Type B pancreatic cell (in vitro differentiated cells): ENCODE measurements at places on chromosomes 7 and 10.

GRCh38 chr7:74203956-74204618 is 5.7 kb upstream of the LAT2 start:
- no peak for DNase-seq

DNA sequence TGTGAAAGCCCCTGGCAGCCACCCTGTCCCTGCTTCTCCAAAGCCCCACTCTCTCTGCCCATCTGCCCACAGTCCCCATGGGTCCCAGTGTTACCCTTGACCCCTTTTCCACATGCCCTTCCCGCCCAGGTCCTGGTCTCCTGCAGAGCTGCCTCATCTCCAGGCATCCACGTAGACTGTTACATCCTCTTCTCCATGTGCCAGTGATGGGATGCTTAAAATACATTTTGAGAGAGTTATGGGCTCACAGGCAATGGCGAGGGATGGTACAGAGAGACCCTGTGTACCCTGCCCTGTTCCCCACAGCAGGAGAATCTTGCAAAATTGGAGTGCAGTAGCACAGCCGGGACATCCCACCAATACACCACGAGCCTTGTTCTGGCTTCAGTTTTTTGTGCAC is 56.8 kb downstream of the GLRX3 start:
- DNase-seq: no peak

DNA sequence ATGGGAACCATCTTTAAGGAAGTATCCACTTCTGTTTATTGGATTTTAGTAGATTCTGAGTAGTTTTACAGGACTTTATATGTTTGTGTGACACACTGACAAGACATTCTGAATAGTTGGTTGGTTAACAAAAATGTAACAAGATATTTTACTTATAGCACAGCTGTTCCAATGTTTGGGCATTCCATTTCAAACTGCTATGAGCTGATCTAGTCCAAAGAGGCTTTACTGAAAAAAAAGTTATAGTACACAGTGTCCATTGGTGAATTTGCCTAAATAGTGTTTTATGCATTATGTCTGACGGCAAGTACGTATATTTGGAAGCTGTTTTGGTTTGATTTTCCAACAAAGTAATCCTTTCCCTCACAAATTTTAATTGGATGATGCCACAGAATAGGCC is 99.1 kb downstream of the SAMD9 start:
- DNase-seq: no peak

- no peak for DNase-seq
Observed at GRCh38 chr10:22133749-22134624, 83.8 kb downstream of the EBLN1 start.

DNA sequence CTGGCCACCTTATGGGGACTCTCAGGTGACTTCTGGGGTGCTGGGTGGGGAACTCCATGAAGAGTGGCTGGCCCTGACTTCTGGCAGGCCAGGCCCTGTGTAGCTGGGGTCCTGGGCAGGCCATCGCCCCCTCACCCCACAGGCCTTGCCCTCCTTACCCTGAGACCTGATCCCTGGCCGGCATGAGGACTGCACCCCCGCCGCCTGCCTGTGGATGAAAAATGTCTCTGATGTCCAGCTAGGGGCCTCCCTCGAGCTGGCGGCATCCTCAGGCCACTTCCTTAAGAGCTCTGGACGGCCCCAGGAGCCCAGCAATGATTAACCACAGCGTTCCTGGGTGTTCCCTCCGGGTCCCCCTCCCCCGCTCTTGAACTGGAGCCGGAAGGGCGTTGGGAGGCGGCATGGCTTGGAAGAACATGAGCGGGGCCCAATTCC is 31.8 kb upstream of the SHH start:
- no peak for DNase-seq

DNA sequence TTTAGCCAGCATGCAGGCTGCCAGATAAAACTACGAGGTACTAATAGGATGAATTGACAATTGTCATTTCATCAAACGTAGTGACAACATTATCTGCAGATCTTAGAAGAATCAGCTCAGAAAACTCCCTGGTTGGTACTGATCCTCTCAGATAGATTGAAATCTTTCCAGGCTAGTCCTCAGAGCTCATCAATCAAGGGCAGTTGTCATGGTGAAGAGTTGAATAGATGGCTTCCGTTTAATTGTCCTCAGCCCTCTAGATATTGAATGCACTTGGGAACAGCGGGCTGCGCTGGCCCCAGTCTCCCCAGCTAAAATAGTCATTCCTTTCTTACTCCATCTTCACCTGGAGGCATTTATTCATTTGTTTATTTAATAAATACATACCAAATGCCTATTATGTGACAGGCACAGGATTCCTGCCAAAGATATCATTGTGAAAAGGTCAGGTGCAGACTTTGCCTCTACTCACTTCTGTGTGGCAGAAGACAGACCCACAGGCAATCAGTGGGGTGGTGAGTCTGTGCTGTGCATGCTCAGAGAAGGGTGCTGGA is 1081.6 kb downstream of the TYW1 start:
- DNase-seq: no peak

- no peak for DNase-seq
Observed at GRCh38 chr7:22787951-22788350, 34.7 kb downstream of the TOMM7 start.

DNA sequence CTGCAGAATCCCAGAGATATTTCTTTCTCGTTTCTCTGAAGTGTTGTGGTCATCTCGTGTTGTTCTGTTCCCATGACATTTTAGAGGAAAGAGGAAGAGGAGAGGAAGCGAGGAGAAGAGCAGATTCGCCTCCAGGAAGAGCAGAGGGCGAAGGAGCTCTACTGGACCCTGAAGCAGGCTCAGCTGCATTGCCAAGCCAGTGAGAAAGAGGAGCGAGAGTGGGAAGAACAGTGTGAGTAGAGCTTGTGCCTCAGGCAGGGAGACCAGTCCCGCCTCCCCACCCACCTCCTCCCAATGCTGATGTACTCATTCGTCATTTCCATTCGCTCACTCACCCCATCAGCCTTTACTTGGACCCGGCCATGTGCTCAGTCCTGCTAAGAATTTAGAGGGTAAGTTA is 50.8 kb downstream of the SH2D4B start:
- no peak for DNase-seq

GRCh38 chr7:106252568-106252967 is 32.2 kb downstream of the NAMPT start:
- no peak for DNase-seq

GRCh38 chr10:12512332-12513002 is 163.1 kb downstream of the CAMK1D start:
- DNase-seq: no peak

GRCh38 chr7:30246392-30246791 is 38.0 kb upstream of the ZNRF2 start:
- no peak for DNase-seq

- no peak for DNase-seq
Observed at GRCh38 chr10:36730316-36730715, 395.1 kb upstream of the ANKRD30A start.

GRCh38 chr7:51111241-51111940 is 205.2 kb downstream of the COBL start:
- DNase-seq: no peak

DNA sequence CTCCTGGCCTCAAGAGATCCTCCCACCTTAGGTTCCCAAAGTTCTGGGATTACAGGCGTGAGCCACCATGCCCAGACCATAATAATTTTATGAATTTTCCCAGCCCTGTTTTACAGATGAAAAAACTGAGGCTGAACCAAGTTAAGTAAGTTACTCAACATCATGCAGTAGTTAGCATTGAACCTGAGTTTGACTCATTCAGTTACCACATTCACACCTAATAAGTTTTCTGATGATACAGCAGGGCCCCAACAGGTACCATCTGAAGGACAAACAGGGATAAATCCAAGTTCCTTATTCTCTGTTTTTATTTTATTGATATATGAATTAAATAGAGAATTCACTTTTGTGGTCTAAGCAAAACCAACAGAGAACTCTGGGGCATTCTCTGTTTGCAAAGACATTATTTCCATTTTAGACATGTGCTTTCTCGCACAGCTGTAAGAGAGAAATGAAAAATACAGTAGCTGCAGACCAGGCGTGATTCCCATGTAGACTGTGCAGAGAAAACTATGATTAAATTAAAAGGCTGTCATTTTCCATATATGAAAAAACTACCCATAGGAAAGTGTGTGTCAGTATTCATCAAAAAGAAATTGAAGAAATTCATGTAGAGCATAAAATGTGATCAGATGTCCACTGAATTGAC is 26.6 kb downstream of the APBB1IP start:
- no peak for DNase-seq

DNA sequence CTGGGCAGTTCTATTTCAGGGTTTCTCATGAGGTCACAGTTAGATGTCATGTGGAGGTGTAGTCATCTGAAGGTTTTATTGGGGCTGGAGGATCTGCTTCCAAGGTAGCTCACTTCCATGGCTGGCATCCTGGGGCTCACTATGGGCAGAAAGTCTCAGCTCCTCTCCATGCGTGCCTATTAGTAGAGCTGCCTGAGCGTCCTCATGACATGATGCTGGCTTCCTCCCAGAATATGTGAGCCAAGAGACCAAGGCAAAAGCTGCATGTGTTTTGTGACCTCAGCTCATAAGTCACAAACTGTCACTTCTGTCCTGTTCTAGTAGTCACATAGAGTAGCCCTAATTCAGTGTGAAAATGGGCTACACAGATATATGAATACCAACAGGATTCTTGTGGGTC is 524.4 kb downstream of the SUGCT start:
- DNase-seq: no peak

DNA sequence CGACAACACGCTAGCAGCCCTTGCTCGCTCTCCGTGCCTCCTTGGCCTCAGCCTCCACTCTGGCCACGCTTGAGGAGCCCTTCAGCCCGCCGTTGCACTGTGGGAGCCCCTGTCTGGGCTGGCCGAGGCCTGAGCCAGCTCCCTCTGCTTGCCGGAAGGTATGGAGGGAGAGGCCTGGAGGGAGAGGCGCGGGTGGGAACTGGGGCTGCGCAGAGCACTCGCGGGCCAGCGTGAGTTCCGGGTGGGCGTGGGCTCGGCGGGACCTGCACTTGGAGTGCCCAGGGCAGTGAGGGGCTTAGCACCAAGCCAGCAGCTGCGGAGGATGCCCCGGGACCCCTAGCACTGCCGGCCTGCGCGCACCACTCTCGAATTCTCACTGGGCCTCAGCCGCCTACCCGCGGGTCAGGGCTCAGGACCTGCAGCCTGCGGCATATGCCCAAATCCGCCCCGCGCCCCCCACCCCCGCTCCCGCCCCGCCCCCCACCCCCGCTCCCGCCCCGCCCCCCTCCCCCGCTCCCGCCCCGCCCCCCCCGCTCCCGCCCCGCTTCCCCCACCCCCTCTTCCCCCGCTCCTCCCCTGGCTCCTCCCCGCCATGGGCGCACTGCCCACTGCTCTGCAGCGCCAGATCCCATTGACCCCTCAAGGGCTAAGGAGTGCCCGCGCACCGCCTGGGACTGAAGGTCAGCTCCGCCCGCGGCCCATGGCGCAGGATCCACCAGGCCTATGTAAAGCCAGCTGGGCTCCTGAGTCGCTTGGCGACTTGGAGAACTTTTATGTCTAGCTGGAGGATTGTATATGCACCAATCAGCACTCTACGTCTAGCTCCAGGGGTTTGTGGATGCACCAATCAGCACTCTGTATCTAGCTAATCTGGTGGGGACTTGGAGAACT is 15.9 kb upstream of the ACBD5 start:
- no peak for DNase-seq

DNA sequence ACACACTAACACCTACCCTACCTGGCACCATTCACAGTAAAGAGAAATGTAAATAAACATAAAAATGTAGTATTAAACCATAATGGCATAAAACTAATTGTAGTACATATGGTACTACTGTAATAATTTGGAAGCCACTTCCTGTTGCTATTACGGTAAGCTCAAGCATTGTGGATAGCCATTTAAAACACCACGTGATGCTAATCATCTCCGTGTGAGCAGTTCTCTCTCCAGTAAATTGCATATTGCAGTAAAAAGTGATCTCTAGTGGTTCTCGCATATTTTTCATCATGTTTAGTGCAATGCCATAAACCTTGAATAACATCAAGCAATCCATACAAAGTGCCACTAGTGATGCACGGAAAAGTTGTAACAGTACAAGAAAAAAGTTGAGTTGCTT is 75.4 kb downstream of the CFTR start:
- DNase-seq: no peak

- no peak for DNase-seq
Observed at GRCh38 chr10:24569330-24569796, 154.3 kb downstream of the ARHGAP21 start.

DNA sequence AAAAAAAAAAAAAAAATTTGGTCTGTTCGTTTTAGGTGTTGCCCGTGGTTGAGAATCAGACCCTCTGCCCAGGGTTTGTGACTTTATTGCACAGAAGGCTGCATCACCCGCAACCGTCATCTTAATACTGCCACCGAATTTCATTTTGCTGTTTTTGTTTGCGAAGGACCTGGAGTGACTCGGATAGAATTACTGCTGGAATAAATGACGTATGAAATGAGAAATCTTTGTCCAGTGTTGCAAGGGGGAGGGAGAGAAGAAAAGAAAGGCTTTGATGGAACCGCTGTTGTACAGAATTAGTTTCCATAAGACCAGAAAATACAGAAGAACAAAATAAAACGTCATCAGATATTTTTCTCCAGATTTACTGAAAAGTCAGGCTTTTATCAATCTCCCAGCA is 103.3 kb downstream of the GALNT17 start:
- DNase-seq: no peak

DNA sequence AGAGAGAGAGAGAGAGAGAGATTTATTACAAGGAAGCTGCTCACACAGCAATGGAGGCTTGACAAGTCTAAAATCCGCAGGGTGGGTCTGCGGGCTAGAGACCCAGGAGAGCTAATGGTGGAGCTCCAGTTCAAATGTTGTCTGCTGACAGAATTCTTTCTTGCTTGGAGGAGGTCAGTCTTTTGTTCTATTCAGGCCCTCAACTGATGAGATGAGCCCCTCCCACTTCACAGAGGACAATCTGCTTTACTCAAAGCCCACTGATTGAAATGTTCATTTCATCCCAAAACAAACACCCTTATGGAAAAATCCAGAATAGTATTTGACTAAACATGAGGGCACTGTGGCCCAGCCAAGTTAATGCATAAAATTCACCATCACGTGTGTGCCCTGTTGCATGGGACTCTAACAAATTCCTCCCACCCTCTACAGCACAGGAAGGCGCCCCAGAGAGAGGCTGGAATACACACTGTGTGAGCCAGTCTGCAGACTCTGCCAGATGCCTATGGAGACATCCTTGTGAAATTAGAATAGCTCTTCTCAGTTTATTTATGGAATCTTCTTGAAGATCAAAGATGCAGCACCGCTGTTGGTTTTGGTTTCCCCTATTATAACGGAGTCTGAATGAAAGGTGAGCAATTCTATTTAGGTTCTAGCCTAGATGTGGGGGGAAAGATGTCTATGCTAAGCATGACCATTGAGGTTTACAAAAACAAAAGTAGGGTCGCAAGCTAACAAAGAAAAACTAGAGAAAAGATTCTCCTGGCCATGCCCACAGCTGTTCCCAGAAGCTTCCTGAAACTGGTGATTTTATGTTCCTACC is 123.0 kb upstream of the SFMBT2 start:
- no peak for DNase-seq

- no peak for DNase-seq
Observed at GRCh38 chr10:62054408-62054807, 152.9 kb downstream of the ARID5B start.
